ENCODE measurements at places on chromosomes 7 and 10. TPM values are rescaled to one million over a fixed set of nuclear protein-coding genes. Genes with fewer than 3 reads are reported as not detected.

The HEPACAM2 gene
- not detected for total RNA-seq

The CPA5 gene
- total RNA-seq = not detected

DNA sequence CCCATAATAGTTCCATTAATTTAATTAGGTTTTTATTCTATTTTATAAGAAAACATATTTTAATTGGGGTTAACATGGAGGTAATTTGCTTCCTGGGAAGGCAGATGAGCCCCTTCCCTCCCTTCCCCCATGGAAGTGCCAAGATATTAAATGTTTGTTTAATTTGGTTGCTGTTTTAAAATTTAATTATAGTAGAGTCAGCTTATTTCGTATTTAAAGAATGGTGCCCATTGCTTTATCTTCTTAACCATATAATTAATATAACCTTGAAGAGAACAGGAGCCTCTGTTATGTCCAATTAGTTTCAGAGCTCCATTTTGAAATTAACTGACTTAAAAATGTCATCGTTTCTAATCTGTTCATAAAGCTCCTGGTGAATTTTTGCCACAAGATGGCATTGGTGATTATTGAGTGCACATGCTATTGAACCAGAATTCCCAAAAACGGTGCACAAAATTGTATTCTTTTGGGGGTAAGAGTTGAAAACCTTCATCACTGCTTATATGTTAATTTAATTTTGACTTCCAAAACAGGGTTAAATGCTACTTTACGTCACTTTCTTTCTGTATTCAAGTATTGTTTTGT is 26.0 kb downstream of the KLHDC10 start:
- no peaks in the 10 kb centered on the region for H3K36me3 ChIP-seq
- H3K27me3 ChIP-seq = no peaks in the 10 kb centered on the region
- H3K4me3 ChIP-seq = no peak overlapping the region
- DNase-seq = no peak
- no peaks in the 10 kb centered on the region for H3K4me1 ChIP-seq

- no peaks in the 10 kb centered on the region for H3K4me1 ChIP-seq
- H3K27ac ChIP-seq = peak overlapping the region; percentile 9
- no peak for DNase-seq
- no peak overlapping the region for H3K4me3 ChIP-seq
Observed at GRCh38 chr7:137026176-137026500, 157.7 kb downstream of the CHRM2 start.

- no peak for DNase-seq
- H3K4me1 ChIP-seq = no peaks in the 10 kb centered on the region
- no peaks in the 10 kb centered on the region for H3K36me3 ChIP-seq
- H3K4me3 ChIP-seq = no peak overlapping the region
Observed at GRCh38 chr7:112381311-112382091, 68.8 kb upstream of the IFRD1 start.

DNA sequence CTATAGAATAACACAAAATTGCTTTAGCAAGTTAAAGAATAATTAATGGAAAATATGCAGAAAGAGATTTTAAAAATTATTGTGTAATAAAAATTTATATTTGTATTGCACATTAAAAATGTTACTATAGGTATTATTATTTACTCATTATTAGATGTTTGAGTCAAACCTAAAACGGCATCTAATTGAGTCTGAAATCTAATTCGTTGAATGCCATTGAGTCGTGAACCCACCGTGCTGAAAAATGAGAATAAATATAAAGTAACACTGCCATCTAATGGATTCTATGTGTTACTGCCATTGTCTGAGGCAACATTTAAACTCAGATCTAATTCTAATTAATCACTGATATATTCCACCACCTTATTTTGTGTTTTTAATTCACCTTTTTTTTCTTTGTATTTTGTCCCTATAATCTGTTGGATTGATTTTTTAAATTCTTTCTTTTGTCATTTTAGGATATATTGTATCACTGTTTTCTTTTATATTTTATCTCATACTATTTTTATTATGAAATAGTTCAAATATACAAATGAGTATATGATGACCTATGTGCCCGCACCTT is 62.2 kb downstream of the SAMD9 start:
- DNase-seq = no peak
- no peaks in the 10 kb centered on the region for H3K4me1 ChIP-seq
- H3K27ac ChIP-seq = no peak overlapping the region
- H3K27me3 ChIP-seq = no peaks in the 10 kb centered on the region
